RPMI8226 (cell line): ENCODE measurements at places on chromosomes 7 and 10.

- DNase-seq: no peak
These were observed 85.3 kb upstream of the UNC5B start for GRCh38 chr10:71127104-71127503.

- peak; percentile 57 for DNase-seq
These were observed 74.4 kb upstream of the PAX2 start for GRCh38 chr10:100670828-100671479.

GRCh38 chr7:124914298-124914697 lies 15.3 kb downstream of the POT1 start:
- no peak for DNase-seq

DNA sequence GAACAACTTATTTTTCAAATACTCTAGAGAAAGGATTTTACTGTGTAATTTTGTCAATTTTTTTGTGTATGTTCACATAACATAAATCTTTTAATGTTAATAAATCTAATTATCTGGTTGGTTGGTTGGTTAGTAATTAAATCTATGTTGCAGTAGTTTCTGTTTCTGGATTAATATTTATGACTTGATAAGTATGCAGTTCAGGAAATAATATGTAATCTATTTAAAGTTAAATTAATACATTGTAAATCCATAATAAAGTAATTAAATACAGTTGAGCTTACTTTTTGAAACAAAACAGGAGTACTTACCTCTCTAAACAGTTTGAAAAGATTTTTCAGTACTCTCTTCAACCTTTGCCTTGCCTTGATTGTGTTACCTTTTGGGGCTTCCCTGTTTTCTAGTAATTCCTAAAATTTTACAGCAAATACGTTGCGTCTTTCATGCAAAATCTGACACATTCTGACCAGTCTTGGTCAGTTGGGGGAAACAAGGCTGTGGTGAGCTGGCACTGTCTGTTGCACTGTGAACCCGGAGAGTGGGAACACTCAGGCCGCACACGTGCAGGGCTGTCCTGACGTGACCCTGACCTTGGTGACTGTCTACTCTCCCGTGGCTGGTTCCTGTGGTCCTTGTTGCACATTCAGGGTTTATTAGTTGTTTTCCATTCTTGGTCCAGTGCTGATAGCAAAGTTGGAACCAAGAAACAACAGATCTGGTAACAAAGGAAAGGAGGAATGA lies 45.6 kb upstream of the FGL2 start:
- no peak for DNase-seq

GRCh38 chr7:30652698-30653641 lies 29.3 kb downstream of the CRHR2 start:
- no peak for DNase-seq

DNA sequence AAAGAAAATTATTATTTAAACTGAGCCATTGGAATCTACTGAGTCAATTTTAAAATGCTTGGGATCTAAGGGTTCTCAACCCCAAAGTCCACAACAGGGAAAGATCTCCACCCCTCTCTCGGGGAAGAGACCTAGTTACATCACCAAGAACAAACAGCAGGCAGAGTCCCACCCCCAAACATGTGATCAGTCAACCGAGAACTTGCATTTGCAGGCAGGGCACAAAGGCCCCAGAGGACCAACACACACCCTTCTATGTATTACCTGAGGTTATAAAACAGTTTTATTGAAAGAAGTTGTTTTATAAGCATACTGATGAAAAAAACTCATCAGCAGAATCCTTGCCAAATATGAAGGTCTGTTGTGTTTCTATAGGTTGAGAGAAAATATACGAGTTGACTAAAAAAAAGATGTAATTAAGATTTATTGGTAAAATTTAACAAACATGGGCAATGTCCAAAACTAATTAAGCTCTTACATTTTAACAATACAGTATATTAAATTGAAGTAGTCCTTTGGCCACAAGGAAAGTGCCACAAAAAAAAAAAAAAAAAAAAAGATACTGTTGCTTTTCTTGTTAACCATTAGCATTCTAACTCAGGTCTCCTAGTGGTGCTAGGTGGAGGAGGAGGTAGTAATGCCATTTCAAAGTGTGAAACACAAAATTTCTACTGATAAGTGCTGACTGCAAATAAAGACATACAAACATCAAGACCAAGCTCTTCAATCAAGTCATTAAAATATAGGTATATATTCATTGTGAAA lies 975 bp upstream of the USP54 start:
- no peak for DNase-seq

DNA sequence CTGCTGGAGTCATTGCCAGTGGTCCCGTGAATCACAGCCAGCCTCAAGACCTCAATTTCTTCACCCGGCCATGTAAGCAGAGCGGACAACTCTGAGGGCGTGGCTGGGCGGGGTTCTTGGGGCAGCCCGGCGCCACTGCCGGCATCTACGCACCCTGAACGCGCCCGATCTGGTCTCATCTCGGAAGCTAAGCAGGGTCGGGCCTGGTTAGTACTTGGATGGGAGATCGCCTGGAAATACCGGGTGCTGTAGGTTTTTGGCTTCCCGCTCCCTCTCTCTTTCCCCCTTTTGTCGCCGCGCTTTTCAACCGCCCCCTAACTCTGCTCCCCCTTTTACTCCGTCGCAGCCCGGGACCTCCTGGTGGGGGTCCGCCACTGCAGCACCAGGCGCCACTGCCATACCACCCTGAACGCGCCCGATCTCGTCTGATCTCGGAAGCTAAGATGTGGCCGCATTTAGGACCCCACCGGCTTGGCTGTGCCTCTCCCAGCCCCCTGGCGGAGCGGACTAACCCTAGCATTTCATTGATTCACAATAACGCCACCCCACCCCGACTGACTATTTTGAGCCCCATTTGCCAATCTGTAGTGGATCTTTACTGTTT lies 25.3 kb downstream of the GARIN1A start:
- peak; percentile 49 for DNase-seq

- no peak for DNase-seq
These were observed 62.2 kb downstream of the LANCL2 start for GRCh38 chr7:55427342-55427741.

DNA sequence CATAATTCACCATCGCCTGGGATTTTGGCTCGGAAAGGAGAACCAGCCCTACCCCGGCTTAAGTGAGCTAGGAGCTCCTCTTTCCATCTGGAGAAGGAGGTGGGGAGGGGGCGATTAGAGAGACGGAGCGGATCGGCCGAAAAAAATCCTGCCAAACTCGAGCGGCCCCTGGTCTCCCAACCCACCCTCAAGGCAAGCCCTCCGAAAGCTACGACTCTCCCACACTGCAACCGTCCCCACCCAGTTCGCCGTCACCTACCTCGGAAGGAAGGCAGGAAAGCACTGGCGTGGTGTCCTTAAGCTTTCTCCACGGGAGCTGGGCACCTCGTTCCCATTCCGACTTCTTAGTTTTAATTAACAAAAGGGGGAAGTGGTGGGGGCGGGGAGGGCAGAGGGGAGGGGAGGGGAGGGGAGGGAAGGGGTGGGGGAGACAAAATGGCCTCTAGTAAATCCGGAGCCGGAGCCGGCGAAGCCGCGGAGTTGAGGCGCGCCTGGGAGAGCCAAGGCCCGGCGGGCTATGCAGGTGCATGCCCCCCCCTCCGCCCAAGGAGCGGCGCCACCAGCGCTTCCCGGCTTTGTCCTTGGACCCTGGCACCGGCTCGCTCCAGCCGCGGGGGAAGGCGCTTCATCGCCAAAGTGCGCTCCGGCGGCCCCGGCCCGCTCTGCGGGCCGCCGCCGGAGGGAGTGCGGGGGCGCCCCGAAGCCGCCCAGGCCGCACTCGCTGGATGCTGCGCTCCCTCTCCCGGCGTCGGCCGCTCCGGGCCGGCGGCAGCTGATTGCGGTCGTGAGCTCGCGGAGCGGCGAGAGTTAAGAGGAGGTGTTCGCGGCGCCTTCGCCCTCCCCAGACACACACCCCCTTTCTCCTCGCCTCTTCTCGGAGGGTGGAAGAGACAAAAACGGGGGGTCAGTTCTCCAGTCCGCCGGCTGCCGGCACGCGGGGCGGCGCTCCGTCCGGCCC lies at the start of gene LRRC4:
LRRC4 (minus strand) TSS at position 784 of the 958 bp plus-strand sequence. CDS start 797 bp downstream, outside the sequence.
- no peak for DNase-seq

- peak; percentile 67 for DNase-seq
These were observed 41.1 kb upstream of the STMP1 start for GRCh38 chr7:135620980-135621850.

DNA sequence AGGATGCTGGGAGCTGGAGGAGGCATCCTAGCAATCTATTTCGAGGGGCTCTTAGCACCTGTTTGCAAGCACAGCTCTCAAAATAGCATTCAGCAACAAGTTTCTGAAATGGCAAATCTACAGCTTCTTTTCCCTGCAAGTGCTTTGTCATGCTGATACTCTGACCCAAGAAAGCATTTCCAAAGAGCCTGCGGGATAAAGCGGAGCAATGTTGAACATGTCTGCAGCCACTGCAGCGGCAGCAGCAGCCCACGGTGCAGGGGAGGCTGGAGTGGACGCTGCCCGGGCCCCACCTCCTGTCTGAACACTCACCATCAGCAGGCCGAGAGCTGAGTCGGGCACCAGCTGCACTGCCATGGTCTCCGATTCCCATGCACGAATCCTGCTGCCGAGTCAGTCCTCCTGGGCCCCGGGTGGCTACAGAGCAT lies 964 bp downstream of the FRMD4A start:
- DNase-seq: no peak

GRCh38 chr10:123706236-123706635 lies 40.1 kb downstream of the GPR26 start:
- DNase-seq: no peak

DNA sequence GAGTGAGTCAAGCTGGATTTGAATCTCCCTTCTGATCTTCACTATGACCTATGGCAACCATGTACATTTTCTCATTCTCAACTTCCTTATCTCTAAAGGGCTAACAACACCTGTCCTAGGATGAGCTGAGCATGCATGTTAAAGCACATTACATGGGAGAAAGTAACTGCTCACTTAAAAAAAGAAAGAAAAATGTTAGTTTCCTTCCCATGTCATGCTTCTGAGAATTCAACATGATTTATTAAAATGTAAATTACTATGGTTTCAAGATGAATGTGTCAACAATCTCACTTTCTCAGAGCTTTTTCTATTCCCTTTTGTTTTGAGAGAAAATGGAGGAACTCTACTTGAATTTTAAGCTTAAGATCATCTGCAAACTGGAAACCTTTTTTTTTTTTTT lies 295.3 kb downstream of the SKIDA1 start:
- DNase-seq: no peak

GRCh38 chr10:11677480-11677879 lies 64.7 kb upstream of the ECHDC3 start:
- no peak for DNase-seq

DNA sequence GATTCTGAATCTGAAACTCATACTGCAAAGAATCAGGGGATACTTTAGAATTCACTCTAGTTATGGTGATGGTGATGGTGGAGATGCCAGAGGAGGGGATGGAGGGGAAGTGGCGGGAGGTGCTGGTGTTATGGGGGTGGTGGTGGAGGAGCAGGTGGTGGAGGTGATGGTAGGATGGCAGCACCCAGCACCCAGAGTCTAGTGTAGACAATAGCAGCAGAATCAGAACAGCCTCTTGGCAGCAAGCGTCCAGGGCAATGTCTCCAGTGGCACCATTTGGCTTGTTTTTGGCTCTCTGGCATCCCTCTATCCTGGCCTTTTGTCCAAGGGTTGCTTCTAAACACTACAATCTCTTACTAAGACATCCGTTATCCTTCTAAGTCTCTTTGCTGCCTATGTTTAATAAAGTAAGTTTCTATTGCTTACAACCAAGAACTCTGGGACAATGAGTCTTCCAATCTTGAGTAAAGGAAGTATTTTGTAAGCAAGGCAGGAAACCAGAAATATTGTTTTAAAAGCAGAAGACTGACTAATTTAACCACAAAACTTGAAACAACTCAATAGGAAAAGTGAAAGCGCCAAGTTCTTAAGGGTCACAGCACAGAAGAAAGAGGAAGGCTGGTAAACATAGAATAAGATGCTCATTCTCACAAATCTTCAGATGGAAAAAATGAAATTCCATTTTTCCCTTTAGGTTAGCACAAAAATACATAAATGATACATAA lies 42.4 kb upstream of the GDF10 start:
- DNase-seq: no peak

- no peak for DNase-seq
These were observed 11.3 kb upstream of the TSPAN15 start for GRCh38 chr10:69439813-69440506.

DNA sequence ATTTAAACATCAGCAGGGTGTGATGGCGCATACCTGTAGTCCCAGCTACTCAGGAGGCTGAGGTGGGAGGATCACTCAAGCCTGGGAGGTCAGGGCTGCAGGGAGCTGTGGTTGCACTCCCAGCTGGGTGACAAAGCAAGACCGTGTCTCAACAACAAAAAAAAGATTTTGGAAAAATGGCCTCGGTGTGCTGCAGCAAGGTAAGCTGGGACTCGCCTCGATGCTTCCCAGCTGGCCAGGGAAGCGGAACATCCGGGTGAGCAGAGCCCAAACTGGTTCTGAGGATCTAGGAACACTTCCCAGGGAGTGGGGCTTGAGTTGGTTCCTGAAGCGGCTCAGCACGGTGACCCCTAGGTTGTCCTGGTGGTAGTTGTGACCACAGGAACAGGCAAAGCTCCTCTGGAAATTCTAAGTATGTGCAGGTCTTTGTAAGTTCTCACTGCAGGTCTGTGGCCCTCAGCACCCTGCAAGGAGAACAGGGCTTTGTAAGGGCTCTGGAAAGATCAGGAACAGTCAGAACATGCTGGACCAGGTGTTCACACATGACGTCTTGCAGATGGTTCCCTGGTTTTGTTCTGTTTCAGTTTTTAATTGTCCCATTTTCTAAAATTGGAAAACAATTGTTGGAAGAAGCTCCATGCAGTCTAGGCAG lies 38.6 kb upstream of the ZMIZ2 start:
- no peak for DNase-seq

GRCh38 chr10:5481121-5481520 lies 18.2 kb downstream of the CALML5 start:
- no peak for DNase-seq

GRCh38 chr7:51230723-51231122 lies 85.9 kb downstream of the COBL start:
- no peak for DNase-seq

DNA sequence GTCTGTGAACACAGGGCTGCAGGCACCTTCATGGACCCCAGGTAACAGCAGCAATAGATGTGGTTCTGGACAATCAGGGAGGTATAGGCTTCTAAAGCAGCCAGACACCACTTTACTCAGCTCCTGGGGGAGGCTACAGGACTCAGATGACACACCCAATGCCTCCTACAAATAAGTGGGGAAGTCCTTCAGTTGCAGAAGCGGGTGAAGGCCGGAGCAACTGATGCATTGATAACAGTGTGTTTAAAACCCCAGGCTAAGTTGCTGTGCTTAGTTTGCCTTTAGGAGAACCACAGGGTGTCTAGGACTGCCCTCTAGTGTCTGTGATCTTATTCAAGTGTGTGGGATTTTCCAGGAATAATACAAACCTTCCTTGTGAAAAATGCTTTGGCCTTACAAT lies 5.9 kb upstream of the ITGA8 start:
- DNase-seq: peak; percentile 38
